ENCODE measurements at places on chromosomes 16 and 17. TPM values are rescaled to one million over a fixed set of nuclear protein-coding genes. Genes with fewer than 3 reads are reported as not detected.

KRT12 gene
- not detected for total RNA-seq

CHD9 gene
- 27.5 TPM for total RNA-seq

BLMH gene
- total RNA-seq, result 75.3 TPM

KIF18B gene
- total RNA-seq, result 59.4 TPM

PNMT gene
- 5.6 TPM for total RNA-seq

KRTAP2-1 gene
- not detected for total RNA-seq

ABCA6 gene
- not detected for total RNA-seq

USP6 gene
- 0.25 TPM for total RNA-seq

ABCA3 gene
- total RNA-seq, result 7.9 TPM

RGS11 gene
- total RNA-seq, result 1.1 TPM

NAGLU gene
- total RNA-seq, result 19.4 TPM

All from H1 (cell line).